Globus pallidus (tissue), 1 donor: ENCODE measurements at places on chromosomes 2 and 18.

DNA sequence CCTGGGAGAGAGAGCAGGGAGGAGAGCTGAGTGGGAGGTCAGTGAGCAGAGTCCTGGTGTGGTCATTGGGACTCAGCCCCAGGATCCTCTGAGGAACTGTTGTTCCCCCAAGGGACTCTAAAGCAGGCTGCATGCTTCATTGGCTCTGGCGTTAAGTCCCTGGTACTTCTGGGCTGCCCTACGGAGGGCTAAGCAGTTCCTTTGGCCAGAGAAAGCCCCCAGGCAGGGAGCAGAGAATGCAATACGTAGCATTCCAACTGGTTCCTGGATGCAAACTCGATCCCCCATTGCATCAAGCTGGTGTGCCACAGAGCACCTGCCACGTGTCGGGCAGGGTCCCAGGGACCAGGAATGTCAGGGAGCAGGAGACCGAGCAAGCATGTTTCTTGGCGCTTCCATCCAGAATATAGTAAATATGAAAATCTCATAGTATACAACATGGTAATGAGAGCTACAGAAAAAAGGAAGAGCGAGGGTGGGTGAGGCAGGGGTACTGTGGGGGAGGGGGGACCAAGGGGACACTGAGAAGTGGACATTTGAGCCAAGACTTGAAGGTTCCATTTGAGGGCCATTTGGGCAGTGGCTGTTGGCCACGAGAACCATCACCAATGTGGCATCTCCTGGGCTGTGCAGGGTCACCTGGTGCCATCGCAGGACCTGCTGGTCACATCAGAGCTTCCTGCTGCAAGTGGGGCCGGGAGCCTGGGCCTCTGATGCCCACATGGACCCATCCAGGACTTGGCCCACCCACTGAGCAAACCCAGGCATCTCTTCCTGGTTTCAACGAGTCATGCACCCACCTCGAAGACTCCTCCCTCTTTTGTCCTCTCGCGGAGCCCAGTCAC lies 160.4 kb downstream of the ASB1 start:
- DNase-seq, result no peak

- no peak for DNase-seq
Measured at GRCh38 chr2:8575038-8575833, 106.6 kb upstream of the ID2 start.

DNA sequence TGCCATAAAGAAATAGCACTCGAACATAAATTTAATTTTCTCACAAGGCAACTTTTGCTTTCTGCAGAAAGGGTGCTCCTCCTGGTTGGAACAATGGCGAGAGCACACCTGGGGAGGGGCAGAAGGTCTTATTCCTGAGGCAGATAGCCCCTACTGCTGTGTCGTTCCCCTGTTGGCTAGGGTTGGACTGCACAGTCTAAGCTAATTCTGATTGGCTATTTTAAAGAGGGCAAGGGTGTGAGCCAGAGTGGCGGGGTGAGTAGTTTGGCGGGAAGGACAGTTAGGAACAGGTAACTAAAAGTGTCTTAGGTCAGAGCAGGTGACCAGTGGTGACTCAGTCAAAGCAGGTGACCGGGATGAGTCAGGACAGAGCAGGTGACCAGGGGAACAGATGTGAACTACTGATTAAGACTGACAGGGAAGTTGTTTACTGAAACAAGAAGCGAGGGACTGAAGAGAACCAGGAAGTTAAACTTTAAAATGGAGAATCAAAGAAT lies 49.7 kb upstream of the AGAP1 start:
- DNase-seq, result no peak

DNA sequence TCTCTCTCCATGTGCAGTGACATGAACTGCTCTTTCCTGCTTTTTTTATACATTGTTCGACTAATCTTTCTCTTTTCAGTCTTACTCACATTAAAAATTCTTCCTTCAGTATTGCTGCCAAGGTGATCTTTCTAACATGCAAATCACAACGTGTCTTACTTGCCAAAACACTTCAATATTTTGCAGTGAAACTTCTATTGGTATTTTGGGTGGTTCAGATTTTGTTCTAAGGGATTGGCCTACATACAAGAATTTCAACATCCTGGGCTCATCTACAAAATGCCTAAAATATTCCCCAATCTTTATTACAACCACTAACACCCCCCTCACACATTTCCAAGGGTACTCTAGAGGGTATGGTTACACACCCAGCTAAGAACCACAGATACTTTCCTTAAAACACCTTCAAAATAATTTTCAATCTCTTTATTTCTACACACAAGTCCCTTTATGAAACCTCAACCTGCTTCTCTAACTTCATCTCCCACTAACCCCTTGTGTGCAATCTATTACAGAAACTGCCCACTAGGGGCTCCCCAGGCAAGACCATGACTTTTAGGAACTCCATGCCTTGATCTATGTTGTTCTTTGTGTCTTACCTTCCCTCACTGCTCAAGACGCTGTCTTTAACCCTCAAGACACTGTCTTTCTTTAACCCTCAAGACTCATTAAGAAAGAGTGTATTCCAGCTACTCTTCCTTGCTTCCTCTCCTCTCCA lies 50.9 kb downstream of the COL3A1 start:
- DNase-seq, result no peak

DNA sequence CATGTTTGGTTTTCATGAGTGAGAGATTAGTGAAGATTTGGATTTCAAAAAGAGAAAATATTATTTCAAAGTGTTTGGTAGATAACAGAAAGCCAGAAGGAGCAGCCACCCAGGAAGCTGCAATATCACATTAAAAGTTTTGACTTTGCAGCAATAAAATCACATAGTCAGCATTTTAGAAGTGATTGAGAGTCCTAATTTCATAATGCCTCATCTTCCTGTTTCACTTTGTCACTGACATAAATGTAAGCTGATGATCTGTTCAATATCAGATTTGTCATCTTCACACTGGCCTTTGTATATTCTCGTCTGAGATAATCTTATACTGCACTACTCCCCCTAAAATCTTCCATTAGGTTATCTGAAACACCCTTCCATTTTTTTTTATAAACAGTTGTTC lies 690.5 kb downstream of the ADCYAP1 start:
- DNase-seq, result no peak

GRCh38 chr2:157940024-157940423 lies 63.9 kb upstream of the ACVR1 start:
- no peak for DNase-seq

DNA sequence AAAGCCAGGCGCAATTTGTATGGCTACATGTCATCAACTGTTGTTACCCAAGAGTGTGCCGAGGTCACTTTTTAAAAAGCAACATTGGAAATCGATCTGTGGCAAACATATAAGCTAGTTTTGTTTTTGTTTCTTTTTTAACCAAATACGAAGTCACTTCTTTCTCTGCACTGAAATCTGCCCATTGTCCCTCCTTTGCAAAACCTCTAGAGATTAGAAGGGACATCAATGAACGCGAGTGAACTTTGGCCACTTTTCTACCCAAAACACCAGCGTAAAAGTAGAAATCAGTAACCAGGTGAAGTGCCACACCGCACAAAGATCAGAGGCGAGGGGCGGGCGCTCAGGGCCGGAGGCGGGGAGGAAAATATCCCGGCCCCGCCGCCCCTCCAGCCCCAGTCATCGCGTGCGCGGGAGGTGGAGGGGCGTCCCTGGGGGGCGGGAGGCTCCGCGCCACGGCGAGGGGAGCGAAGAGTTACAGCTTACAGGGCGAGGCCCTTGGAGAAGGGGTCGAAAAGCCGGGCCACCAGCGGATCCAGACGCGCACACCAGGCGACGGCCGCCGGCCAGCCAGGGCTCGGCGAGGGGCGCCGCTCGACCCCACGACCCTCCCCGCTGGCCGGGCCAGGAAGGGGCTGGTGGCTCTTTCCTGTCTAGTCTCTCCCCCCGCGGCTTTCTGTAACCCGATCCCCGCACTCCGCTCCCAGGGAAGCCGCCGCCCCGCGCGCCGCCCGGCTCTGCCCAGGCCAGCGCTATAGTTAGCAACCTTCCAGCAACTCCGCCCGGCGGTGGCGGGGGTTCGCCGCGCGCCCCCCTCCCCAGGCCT lies 993 bp downstream of the RBMS1 start:
- DNase-seq, result no peak

- DNase-seq, result no peak
Measured at GRCh38 chr18:75291460-75291859, 80.9 kb downstream of the TSHZ1 start.

- DNase-seq, result no peak
Measured at GRCh38 chr2:70463997-70464396, 89.6 kb downstream of the TGFA start.

DNA sequence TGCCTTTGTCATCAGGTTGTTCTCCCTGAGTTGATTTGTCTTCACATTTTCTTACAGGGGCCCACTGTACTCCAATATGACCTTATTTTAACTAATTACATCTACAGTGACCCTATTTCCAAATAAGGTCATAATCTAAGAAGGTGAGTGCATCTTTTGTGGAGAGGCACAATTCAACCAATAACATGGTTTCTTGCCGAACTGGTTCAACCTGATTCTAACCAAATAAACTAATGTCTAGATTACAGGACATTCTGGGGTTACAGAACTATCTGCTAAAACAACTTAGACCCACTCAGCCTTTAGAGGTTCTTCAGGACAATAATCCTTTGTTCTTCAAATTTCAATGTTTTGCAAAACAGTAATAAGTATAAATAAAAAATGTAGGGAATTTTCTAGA lies 496.5 kb upstream of the SOX11 start:
- DNase-seq, result no peak

- peak; percentile 29 for DNase-seq
Measured at GRCh38 chr18:77632758-77633157, 383.1 kb downstream of the GALR1 start.

- no peak for DNase-seq
Measured at GRCh38 chr2:39225567-39225966, 18.2 kb downstream of the CDKL4 start.

- no peak for DNase-seq
Measured at GRCh38 chr18:13549880-13550232, 176.5 kb downstream of the FAM210A start.

DNA sequence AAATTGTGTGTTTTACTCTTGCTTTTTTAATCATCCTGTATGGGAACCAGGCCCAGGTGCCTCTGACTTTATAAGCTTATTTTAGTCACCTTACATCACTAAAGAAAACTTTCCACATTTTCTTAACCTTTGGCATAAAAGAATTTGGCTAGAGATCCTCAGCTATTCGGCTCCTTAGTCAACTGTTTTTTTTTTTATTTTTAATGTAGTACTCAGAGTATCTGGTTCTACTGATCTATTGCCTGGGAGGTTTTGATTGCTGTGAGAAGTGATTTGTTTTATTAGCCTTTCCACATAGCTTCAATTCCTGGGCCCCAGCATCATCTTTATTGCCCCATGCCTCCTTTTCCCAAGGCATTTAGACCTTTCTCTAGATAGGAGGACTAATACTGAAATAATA lies 121.0 kb downstream of the MYO1B start:
- no peak for DNase-seq
